SW480 (cell line): ENCODE measurements at places on chromosomes 6 and 20.

DNA sequence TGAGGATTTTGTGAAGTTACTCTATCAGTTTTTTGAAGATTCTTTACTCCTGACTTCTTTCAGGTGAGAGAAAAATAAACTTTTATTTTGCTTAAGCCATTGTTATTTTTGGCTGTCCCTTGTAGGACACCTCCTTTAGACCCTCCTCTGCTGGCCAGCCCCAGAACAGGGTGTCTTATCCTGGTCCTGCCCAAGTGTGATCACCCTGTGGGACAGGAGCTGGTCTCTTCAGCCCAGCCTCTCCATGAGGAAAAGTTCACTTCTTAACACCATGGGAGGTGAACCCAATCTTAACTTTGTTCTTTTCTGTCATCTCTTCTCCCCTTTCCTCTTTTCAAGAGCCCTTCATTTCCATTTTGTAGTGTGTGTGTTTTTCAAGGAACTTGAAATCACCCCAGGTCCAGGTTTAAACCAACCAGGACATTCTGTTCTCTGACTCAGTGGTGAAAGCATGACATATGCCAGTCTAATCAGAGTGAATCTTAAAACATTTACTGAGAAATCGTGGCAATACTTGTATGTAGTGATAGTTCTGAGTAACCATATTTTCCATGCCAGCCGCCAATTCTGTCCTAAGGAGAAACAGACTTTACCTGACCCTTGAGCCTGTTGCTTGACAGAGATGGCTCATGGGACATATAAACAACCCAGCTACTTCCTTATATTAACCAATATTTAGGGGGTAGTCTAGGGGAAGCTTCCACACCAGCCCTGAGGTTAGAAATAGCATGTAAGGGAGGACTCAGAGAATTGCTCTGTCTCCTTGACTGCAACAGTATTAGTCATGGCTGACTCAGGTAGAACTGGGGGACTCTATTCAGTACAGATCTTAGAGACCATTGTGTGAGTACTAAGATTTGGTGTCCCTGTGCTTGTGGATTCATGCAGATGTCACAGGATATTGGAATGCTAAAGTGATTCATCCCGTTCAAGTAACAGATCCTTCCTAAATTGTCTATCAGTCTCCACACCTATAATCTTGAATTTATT is 48.8 kb downstream of the FLRT3 start:
- peak; percentile 8 for DNase-seq

DNA sequence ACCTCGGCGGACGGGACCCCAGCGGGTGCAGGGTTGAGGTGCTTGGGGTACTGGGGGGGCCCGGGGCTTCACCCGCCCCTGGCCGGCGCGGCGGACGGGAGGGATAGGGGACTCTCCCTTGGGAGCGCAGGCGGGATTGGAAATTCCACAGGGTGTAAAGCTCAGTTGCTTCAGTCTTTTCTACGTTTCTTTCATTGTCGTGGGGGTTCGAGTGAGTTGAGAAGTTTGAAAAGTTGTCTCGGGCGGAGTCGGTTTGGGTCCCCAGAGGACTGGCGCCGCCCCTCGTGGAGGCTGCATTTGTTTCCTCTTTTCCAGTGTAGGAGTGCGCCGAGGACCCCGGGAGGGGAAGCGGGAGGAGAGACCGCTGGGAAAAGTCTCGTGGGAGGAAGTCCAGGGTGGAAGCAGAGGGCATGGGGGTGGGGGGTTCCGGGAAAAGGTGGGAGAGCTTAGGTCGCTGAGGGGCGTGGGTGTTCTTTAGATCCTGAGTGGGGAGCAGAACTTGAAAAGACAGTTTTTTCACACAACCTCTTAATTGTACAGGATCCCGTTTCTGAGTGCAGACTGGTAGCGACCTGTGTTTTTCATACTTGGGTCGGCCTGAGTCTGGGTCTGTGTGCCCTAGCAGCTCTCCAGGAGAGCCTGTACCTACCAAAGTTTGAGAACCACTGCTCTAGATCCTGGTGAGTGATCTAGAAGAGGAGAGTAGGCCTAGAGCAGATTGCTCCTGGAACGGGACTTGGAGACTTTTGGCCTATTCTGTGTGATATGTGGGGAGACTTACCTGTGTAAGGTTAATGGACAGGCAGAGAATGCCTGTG is 495 bp downstream of the FAM83B start:
- DNase-seq, result peak; percentile 15

DNA sequence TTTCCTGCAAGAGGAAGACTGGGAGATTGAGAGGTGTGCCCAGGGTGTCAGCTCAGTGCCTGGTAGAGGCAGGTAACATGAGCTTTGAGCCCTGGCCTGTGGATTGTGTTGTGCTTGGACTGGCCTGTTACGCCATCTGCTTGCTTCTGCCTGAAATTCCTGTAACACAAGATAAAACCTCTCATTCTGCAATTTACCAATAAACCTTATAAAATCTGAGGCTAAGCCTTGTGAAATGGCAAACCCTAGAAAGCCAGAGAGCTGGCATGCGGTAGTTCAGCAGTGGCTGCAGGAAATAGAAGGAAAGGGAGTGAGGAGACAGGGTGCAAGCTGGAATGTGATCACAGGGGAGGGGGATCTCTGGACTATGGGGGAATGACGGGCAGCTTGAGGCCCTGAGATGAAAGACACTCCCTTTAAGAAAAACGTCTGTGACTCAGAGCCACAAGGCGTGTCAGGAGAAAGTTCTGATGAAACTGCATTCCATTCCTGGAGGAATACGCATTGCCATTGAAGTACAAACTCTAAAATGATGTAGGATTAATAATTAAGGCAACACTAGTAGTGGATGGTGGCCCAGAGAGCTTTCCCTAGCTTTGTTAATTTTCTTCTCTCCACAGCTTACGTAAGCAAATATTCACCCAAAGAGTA is 26.3 kb upstream of the TFAP2A start:
- DNase-seq, result peak; percentile 85

DNA sequence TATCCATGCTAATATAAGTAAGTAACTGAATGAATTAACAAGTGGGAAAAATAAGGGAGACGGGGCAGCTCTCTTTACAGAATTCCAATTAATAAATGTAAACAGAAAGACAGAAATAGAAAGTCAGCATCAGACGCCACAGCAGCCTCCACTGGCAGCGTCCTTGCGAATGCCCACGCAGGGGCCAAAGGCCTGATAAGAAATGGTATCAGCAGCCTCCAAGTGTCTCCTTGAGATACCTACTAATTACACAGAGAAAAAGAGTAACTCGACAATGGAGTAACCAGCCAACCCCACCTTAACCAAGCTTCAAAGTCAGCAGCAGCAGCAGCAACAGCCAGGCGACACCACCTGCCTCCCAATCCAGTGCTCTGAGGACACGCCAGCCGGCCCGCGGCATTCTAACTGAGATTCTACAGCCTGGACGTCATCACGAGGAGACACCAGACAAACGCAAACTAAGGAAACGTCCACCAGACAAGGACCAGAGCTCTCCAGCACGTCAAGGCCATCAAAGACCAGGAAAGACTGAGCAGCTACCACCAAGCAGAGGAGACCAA is 78.8 kb downstream of the TAF4 start:
- DNase-seq, result no peak

- DNase-seq, result no peak
These were observed 40.9 kb downstream of the HTR1E start for GRCh38 chr6:86978251-86978650.

DNA sequence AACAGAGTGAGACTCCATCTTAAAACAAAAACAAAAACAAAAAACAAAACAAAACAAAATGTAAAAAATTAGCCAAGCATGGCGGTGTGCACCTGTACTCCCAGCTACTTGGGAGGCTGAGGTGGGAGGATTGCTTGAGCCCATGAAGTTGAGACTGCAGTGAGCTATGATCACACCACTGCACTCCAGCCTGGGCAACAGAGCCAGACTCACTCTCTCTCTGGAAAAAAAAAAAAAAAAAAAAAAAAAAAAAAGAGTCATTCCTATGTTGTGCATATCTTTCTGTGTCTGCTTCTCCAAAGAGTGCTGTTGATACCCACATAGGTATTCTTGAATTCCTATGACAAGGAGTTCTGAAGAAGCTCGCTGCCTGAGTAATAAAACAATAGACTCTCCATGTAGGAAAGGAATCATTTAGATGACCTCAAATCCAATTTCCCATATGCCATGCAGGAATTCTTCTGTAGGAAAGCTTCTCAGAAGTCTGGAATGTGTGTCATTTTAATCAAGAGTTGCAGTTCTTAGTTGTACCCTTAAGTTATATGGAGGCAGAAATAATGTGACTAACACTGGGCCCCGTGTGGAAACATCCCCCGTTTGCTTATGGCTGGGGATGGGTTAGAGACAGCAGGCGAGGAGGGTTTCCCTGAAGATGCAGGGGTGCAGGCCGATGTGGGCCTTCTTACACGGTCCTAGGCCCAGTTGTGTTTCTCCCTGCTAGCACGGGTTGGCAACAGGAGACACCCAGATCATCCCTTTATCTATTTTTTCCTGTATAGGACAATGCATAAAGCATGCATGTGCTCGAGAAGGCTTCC is 79.4 kb downstream of the ZDHHC14 start:
- no peak for DNase-seq

- no peak for DNase-seq
These were observed 149.8 kb downstream of the ZDHHC14 start for GRCh38 chr6:157530724-157531168.

- DNase-seq, result no peak
These were observed 14.0 kb upstream of the SCGN start for GRCh38 chr6:25637960-25638434.

GRCh38 chr6:47853766-47854165 is 71.9 kb downstream of the OPN5 start:
- no peak for DNase-seq

DNA sequence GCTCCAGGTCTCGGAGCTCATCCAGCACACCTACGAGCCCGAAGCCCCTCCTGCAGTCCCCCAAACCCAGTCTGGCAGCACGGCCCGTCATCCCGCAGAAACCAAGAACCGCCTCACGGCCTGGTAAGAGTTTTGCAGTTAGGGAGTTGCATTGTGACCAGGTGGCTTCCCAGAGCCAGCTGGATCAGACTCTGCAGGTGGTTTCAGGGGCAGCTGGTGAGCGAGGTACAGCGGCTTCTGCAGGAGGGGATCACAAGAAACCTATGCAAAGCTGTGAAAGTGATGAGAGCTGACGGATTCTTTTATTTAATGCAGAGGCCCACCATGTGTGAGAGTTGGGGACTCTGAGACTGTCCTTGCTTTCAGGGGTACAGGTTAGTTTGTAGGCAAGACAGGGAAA is 45.9 kb upstream of the SCGN start:
- no peak for DNase-seq

- peak; percentile 1 for DNase-seq
These were observed 109.7 kb downstream of the LRFN2 start for GRCh38 chr6:40477246-40478126.

DNA sequence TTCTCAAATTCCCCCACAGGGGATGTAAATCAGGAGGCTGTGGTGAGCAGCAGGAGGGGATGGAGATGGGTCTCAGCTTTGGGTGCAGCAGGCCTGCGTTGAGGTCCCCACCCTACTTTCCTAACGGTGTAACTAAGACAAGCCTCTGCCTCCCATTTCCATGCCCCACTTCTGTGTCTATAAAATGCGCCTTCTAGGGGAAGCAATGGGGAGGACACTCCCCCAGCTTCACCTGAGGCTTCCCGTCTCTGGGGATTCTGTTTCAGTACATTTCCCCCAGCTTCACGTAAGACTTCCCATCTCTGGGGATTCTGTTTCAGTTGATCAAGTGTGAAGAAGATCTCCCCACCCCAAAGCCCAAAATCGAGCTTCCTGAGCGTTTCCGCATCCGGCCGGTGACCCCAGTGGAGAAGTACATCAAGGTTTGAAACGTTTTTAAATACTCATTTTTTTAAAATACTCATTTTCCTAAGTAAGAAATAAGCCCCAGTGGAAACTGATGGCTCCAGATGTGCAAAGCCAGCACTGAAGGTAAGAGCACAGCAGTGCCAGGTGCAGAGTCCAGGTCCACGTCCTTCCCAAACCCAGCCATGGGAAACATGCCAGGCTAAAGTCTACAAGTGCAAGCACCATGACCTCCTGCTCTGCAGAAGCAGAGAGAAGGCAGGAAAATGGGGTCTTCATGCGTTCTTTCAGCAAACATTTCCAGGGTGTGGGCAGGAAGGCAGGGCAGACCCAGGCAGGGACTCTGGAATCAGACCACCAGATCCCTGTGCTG is 73.1 kb downstream of the ANKRD60 start:
- DNase-seq, result no peak

DNA sequence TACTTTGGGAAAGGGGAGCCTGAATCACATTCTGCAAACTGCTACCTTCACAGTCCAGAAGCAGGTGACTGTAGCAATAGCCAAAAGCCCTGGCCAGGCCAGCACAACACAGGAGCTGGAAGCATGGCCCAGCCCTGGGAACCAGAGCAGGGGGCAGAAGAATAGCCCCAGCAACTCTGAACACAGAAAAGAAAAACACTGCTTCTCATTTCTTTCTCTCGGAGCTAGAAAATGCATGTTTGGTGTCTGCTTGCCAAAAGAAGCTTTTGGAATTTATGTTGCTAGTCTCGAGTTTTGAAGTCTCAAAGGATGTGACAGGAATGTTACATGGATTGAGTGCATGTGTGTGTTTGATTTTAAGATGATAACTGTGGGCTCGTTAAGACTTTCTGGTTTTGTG is 79.8 kb upstream of the SCAF8 start:
- no peak for DNase-seq
